ENCODE measurements at places on chromosomes 1 and 21.
A peak's percentile ranks its signal among the peaks of the same experiment; 100 is the strongest.

DNA sequence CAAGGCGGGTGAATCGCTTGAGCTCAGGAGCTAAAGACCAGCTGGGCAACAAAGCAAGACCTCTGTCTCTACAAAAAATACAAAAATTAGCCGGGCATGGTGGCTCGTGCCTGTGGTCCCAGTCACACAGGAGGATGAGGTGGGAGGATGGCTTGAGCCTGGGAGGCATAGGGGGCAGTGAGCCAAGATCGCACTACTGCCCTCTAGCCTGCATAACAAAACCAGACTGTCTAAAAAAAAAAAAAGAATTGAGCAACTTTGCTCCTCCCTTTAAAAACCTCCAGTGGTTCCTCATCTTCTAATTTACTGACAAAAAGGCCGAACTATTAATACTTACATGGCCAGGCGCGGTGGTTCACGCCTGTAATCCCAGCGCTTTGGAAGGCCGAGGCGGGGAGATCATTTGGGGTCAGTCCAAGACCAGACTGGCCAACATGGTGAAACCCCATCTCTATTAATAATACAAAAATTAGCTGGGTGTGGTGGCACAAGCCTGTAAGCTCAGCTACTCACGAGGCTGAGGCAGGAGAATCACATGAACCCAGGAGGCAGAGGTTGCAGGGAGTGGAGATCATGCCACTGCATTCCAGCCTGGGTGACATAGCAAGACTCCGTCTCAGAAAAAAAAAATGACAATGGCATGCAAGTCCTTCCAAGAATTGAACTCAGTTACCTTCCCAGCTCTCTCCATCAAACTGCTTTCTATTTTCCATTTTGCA, 4.4 kb downstream of the ACBD3 start:
- peak; percentile 34 for DNase-seq

DNA sequence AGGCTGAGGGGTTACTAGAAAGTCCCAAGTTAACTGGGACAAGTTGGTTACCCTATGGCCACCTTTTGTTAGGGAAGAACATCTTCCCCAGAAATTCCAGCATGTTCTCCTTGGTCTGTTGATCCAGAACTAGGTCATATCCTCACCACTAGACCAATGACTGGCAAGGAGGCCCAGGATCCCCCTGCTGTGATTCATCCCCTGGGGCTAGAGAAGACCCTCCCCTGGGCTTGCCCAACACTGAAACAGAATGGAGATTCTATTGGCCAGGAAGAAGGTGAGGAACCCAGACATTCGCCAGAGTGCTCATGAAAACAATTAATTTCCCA, 90.1 kb upstream of the SIM2 start:
- no peak for DNase-seq

DNA sequence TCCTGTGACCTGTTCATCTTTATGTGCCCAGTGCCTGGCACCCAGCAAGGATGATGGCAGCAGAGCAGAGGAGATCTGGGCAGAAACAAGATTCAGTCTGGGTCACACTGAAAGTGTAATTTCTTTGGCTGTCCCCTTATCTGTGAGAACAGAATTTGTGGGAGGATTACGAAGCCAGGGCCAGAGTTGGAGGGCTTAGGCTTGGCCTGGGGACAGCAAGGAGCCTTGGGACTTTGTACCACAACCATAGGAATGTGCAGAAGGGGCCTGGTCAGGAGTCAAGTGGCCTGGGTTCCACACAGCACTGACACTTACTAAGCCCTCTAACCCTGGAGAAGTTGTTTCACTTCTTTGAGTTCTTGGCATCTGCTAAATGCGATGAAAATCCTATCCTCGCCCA, 12.8 kb downstream of the PMVK start:
- DNase-seq, result no peak

DNA sequence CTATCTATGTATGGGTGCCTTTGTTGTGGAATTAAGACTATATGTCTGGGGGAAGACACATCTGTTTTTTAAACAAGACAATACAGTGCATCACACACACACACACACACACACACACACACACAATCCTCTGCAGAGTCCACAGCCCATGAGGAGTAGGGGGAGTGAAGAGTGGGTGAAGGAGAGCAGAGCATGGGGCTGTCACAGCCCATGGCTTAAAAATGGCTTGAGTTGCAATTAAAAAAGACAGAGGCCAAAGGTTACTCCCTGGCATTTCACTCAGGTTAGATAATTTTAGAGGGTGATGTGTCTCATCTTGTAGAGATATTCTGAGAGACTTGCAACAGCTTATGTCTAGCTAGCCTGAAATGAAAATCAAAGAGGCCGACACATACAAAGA, 176.5 kb upstream of the PLXNA2 start:
- no peak for DNase-seq

DNA sequence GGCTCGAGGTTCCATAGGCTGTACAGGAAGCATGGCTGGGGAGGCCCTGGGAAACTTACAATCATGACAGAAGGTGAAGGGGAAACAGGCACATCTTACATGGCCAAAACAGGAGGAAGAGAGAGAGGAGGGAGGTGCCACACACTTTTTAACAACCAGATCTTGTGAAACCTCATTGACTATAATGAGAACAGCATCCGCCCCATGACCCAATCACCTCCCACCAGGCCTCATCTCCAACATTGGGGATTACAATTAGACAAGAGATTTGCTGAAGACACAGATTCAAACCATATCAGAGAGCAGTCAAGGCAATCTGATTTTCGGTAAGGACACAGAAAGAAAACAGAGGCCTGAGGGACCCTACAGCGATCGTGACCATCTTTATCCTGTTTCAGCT, 41.7 kb downstream of the TNFRSF9 start:
- no peak for DNase-seq

DNA sequence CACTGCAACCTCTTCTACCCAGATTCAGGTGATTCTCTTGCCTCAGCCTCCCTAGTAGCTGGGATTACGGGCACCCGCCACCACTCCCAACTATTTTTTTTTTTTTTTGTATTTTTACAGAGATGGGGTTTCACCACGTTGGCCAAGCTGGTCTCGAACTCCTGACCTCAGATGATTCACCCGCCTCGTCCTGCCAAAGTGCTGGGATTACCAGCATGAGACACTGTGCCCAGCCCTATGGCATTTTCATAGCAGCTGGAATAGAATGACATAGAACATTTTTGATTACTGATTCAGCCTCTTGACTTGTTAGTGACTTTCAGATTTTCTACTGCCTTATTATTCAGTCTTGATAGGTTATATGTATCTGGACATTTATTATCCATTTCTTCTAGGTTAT, 1046.2 kb downstream of the AMY1C start:
- no peak for DNase-seq

- no peak for DNase-seq
Measured at GRCh38 chr1:57341721-57342120, 82.1 kb downstream of the DAB1 start.

DNA sequence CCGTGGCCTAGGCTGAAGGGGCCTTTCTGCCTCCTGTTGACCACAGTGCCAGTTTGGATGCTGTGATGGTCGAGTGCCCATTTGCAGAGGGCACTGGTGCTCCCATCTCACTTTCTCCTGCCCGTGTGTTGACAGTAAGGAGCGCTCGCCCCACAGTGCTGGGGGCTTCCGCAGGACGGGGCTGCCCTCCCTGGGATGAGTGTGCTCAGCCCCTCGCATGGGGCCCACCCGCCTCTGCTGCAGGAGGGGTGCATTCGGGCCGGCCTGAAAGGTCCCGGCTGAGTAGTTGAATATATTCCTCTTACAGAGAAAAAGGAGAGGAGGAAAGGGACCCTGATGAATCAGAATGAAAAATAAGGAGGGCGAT, 37.3 kb downstream of the NTPCR start:
- DNase-seq, result no peak

DNA sequence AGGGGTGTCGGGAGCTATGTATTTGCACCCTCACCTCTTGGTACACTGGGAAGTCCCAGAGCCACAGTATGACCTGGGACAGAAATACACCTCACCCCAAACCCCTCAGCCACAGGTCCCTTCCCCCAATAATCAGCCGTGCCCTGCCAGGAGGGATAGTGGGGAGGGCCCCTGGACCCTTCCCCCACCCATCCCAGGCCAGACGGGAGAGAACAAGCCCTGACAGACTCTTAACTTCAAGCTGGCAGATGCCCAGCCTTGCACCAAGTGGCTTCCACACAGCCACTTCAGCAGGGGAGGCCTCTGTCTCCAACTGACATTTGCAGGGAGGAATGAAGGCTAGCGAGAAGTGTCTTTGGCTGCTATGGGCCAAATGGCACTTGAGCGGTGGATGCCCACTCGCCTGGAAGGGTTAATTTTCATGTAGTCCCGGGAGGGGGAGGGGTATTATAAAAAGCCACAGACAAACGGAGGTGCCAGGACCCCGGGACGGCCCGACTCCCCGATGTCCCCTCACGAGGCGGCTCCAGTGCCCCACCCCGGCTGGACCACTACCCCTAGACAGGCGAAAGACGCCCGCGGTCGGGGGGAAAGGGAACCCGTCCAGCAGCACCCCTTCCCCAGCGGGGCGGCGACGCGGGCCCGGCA, 495 bp downstream of the SYNC start:
- DNase-seq, result no peak

DNA sequence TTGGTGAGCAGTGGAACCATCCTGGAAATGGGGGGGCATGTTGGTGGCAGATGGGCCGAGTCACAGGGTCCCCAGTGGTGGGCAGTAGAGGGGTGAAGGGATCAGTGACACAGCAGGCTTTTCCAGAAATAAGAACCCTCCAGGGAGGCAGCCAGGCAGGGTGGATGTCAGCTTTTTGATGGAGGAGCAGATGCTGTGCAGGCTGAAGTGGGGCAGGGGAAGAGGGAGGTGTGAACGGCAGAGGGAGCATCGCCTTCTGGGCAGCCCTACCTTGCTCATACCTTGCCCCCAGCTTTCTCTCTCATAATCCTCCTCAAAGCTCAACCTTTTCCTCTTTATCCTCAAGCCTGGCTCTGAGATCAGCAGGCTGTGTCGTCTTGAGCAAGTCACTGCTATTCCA, 131.8 kb upstream of the IPO9 start:
- no peak for DNase-seq

GRCh38 chr1:15948091-15948591, 27.8 kb downstream of the ZBTB17 start:
- peak; percentile 24 for DNase-seq

DNA sequence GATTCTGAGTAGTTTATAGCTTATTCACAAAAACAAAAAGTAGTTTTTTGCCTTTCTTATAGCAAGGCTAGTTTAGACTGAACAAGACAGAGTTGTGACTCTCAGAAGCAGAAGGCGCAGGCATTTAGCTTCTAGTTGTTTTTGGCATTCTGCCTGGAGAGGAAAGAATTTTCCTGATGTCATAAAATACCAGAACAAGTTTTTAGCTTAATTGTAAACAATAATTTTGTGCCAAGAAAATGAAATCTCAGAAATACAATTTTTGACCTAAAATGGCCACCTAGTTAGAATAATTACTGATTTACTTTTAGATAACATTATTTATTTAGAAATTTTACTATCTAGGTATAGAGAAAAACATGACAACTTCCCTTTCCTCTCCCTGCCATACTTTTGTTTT, 1.0 kb downstream of the DNAJB4 start:
- no peak for DNase-seq

GRCh38 chr21:35119501-35120047, 70.5 kb upstream of the RUNX1 start:
- no peak for DNase-seq

DNA sequence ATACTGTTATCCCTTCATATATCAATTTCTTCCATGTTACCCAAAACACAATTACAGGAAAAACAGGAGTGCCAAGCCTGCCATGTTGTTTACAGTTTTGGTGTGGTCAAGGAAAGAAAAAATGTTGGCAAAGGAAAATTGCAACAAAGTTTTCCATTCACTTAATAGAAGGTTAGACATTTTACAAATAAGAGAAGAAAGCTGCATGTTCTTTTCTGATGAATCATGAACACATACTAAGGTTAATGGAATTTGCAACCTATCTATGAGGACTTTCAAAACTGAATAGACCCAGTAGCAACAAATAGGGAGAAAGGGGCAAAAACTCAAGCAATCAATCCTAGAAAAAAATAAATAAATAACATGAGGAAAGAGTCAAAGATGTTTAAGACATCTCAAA, 556.7 kb downstream of the DPYD start:
- DNase-seq, result no peak

GRCh38 chr1:198449727-198450433, 90.6 kb downstream of the ATP6V1G3 start:
- no peak for DNase-seq

DNA sequence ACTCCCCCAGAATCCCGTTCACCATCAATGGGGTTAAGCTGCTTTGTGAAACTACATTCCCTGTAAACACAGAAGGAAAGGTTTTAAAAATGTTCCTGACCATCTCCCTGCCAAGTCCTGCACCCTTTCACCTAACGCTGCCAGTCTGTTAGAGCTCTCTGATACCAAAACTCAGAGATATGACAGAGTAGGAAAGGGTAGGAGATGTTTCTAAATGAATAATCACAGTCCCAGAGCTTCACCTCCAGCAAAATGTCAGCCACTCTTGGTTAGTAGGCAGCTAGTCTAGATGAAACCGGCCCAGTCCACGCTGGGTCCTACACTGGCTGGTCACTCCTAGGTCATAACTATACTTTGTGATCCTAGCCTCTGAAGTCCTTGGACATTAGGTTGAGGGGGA, 26.7 kb downstream of the SLAMF6 start:
- DNase-seq, result no peak

GRCh38 chr1:162385280-162385623, 3.7 kb downstream of the C1orf226 start:
- DNase-seq, result no peak

- no peak for DNase-seq
Measured at GRCh38 chr1:41167667-41168066, 74.4 kb downstream of the SCMH1 start.

DNA sequence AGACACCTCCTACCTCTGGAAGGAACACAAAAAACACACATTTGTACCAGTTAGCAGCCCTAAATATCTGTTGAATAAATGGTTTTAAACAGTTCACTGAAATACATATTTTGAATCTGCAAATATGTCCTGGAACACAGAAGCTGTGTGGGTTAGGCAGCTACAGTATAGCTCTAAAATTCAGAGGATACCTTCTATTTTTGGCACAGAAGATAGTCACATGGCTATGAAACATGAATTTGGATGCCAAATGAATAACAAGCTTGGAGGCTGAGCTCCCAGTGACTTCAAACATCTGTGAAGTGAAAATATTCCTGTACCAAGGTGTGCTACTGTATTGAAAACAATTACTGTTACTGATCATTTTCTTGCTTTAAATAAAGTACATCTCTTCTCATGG, 391.5 kb upstream of the ADGRL2 start:
- DNase-seq, result no peak

- no peak for DNase-seq
Measured at GRCh38 chr21:43727519-43728153, 8.7 kb downstream of the PDXK start.

DNA sequence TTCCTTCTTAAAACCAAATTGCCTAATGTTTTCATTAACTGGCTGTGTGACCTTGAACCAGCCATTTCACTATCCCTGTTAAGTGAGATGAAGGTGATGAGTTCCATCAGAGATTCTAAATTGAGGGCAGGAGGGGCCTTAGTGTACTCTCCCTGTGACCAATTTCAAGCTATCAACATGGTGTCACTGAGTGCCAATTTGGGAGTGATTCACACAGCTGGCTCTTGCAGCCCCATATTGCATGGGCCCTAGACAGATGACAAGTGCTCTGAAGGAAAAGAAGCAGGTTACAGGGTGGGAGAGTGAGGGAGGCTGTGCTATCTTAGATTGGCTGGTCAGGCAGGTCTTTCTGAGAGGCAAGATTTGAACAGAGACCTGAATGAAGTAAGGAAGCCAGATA, 13.0 kb upstream of the TACSTD2 start:
- DNase-seq, result no peak

- no peak for DNase-seq
Measured at GRCh38 chr1:32806290-32806689, 10.9 kb downstream of the YARS1 start.

All from GM20000 (cell line).